Effector memory CD8-positive, alpha-beta T cell (primary cell): ENCODE measurements at places on chromosomes 4 and X.

DNA sequence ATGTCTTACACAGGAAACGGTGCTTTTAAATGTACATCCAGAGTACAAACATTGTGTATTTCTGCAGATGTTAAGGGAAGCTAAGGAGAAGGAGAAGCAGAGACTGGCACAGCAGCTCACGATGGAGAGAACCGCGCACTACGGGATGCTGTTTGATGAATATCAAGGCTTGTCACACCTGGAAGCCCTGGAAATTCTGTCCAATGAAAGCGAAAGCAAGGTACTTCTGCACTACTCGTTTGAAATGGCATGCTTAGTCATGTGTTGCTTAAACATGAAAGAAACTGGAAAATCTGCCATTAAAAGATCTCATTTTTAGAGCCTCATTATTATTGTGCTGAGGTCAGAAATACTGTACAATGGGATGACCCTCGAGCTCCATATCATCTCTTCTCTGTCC, 47.2 kb downstream of the FAM114A1 start:
- H3K27me3 ChIP-seq, result peaks cover 15% of the 10 kb centered on the region
- H3K4me3 ChIP-seq, result peak overlapping the region; percentile 3
- no peak overlapping the region for H3K27ac ChIP-seq
- no peak for DNase-seq

DNA sequence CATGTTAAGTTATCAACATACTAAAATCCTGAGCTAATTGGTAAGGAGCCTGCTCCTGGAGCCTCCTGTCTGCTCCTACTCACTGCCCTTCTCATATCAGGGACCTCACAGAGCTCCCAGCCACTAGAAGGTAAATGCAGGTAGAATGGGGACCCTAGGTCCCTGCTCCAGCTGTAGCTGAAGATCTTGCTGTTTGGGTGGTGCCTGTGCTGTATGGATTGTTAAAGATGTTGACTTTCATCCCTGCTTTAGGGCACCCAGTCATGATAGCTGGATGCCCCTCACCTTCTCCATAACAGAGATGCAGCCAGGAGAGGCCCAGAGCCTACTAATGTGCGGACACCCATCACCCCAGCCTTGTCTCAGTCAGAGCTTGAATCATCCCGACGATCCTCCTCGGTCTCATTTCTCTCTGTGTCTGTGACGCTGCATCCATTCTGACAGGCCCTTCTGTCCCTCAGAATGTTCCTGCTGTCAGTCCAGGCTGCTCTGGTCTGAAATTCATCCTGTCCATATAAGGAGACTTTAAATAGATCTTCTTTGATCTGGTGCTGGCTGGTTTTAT, 341.7 kb upstream of the GATB start:
- H3K27me3 ChIP-seq, result no peaks in the 10 kb centered on the region
- peak overlapping the region; percentile 93 for H3K27ac ChIP-seq
- H3K36me3 ChIP-seq, result peaks cover 15% of the 10 kb centered on the region

DNA sequence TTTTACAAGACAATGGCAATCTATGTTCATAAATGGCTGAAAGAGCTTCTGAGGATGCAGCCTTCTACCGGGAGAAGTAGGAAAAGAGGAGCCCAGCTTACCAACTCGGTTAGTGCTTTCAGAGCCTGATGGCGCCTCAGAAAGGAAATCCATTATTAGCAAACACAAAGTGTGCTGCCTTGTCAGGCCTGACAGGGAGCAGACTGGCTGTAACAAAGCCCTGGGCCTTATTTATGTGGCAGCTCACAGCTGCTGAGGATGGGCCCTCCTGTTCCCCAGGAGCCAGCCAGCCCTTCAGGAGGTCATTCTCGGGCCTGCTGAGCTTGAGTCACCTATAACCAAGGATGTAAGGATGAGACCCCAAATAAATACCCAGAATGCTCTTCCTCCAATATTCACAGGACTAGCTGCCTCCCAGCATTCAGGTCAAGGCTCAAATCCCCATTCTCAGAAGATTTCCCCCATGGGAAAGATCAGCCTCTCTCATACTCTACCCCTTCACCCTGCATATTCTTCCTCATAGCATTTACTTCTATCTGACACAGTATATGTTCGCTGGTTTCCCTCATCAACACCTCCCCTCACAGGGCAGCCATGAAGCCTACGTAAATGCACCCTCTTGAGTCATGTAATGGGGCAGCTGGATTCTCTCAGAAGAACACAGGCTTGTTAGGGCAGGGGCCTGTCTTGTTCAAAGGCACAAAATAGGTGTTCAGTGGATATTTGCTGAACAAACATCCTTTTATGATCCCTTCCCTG, 227.0 kb upstream of the RASGEF1B start:
- H3K36me3 ChIP-seq, result no peaks in the 10 kb centered on the region
- no peaks in the 10 kb centered on the region for H3K4me1 ChIP-seq
- no peak overlapping the region for H3K27ac ChIP-seq
- no peak for DNase-seq
- peaks cover 6% of the 10 kb centered on the region for H3K27me3 ChIP-seq
- H3K4me3 ChIP-seq, result no peak overlapping the region

- no peak overlapping the region for H3K4me3 ChIP-seq
- H3K36me3 ChIP-seq, result no peaks in the 10 kb centered on the region
- peaks cover 16% of the 10 kb centered on the region for H3K4me1 ChIP-seq
- H3K27ac ChIP-seq, result no peak overlapping the region
These were observed 39.8 kb downstream of the PTTG2 start for GRCh38 chr4:37999965-38000364.

DNA sequence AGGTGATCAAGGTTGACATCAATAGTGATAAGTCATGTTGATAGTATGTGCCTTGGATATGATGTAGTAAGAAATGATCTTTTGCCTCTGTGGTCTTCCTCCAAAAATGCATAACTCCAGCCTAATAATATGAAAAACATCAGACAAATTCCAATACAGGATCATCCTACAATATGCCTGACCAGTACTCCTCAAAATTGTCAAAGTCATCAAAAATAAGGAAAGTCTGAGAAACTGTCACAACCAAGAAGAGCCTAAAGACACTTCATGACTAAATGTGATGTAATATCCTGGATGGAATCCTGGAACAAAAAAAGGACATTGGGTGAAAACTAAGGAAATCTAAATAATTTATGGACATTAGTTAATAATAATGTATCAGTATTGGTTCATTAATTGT, 50.3 kb upstream of the LCORL start:
- no peaks in the 10 kb centered on the region for H3K36me3 ChIP-seq
- H3K27ac ChIP-seq, result no peak overlapping the region
- H3K27me3 ChIP-seq, result peaks cover 43% of the 10 kb centered on the region
